ENCODE measurements at places on chromosomes 4 and X. TPM values are rescaled to one million over a fixed set of nuclear protein-coding genes. Genes with fewer than 3 reads are reported as not detected.

The MAGEA10 gene
- total RNA-seq: not detected

The CSAG2 gene
- total RNA-seq: not detected

The WAS gene
- total RNA-seq: 5.6 TPM

The MXRA5 gene
- 30.7 TPM for total RNA-seq

The KLHL15 gene
- 17.7 TPM for total RNA-seq

The CABS1 gene
- not detected for total RNA-seq

The SCOC gene
- 35.2 TPM for total RNA-seq

The TMEM31 gene
- not detected for total RNA-seq

The TAF7L gene
- 0.20 TPM for total RNA-seq

The MAP7D3 gene
- 18.0 TPM for total RNA-seq

The TLR2 gene
- total RNA-seq: 10.2 TPM

The YY2 gene
- 2.5 TPM for total RNA-seq

The ADGRL3 gene
- total RNA-seq: 55.9 TPM

The ODAPH gene
- total RNA-seq: not detected

The TCEAL2 gene
- 0.39 TPM for total RNA-seq

The CENPU gene
- 16.8 TPM for total RNA-seq

The HMX1 gene
- 0.20 TPM for total RNA-seq

The NAA11 gene
- total RNA-seq: not detected

The VCX3A gene
- total RNA-seq: not detected

The RAB33A gene
- 0.39 TPM for total RNA-seq

The PHKA2 gene
- total RNA-seq: 26.5 TPM

The NALF2 gene
- 0.10 TPM for total RNA-seq

The ANKRD50 gene
- 56.6 TPM for total RNA-seq

The CPE gene
- total RNA-seq: 87.3 TPM

The PPP1R3F gene
- total RNA-seq: 3.0 TPM

The RASL11B gene
- 21.5 TPM for total RNA-seq

The DDIT4L gene
- 8.5 TPM for total RNA-seq

The ATP7A gene
- total RNA-seq: 20.4 TPM

The ATP2B3 gene
- total RNA-seq: 0.10 TPM

The RELL1 gene
- total RNA-seq: 48.1 TPM

The EIF4E gene
- 125 TPM for total RNA-seq

The SMIM10 gene
- total RNA-seq: 2.3 TPM

The STK32B gene
- 6.5 TPM for total RNA-seq

The CT55 gene
- not detected for total RNA-seq

The GPR34 gene
- 10.9 TPM for total RNA-seq

The PQBP1 gene
- total RNA-seq: 31.7 TPM

The DCAF8L2 gene
- total RNA-seq: not detected

The AWAT2 gene
- 2.5 TPM for total RNA-seq

The KIAA1210 gene
- total RNA-seq: 0.10 TPM

The ARHGAP36 gene
- 31.8 TPM for total RNA-seq

The TIMM17B gene
- 15.0 TPM for total RNA-seq

The PARM1 gene
- 18.9 TPM for total RNA-seq

The BRS3 gene
- total RNA-seq: not detected

The L1CAM gene
- 3.6 TPM for total RNA-seq

The ETDB gene
- not detected for total RNA-seq

The XG gene
- 7.5 TPM for total RNA-seq

The USP46 gene
- total RNA-seq: 15.3 TPM

The NCAPG gene
- 16.2 TPM for total RNA-seq

The XK gene
- 5.9 TPM for total RNA-seq

The CCNA2 gene
- 18.4 TPM for total RNA-seq

The C4orf36 gene
- 1.9 TPM for total RNA-seq

The KCTD8 gene
- not detected for total RNA-seq

The CT47C1 gene
- not detected for total RNA-seq

The TMPRSS11D gene
- total RNA-seq: 0.79 TPM
